Activated CD4-positive, alpha-beta T cell treated with anti-CD3 and anti-CD28 coated beads, Interleukin-2, amount 50 U/mL, for 48 hours (primary cell): ENCODE measurements at places on chromosomes 11 and 22.

DNA sequence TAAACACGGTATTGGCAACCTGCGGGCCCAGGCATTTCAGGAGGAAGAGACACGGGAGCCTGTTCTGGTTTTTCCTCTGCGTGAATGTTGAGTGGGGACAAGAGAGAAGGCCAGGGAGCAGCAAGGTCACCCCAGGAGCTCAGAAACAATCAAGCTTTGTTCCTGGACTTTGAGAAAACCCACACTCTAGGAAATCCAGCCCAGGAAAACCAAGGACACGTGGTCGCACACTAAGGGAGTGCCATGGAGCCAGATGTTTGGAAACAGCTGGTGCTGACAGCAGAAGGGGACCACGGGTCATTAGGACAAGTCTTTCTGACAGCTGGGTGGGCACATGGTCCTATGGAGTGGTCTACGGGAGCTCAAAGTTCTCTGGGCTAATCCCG, 44.1 kb downstream of the MYH9 start:
- DNase-seq = no peak

- DNase-seq = no peak
These were observed 12.9 kb downstream of the OR51L1 start for GRCh38 chr11:5007561-5007960.

- DNase-seq = no peak
These were observed 645.7 kb upstream of the TENM4 start for GRCh38 chr11:80086496-80087055.

DNA sequence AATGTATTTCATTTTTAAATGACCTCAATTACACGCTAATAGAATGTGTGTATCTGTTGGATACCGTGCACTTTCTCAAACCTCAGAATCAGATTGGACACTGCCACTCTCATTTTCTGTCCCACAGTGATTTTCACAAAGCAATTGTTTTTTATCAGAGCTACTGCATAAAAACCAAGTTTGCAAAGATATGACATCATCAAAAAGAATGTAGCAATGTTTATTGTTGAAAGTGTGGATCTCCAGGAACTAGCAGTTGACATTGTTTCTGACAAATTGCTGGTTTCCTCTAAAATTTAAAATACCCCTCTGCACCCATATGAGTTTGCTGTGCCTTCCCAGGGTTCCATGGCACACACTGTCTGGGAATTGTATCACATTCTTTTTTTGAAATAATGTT, 362.7 kb upstream of the DDI1 start:
- DNase-seq = no peak

- no peak for DNase-seq
These were observed 584 bp upstream of the GAL start for GRCh38 chr11:68683536-68684384.

- no peak for DNase-seq
These were observed 6.8 kb downstream of the ST14 start for GRCh38 chr11:130166457-130166784.

DNA sequence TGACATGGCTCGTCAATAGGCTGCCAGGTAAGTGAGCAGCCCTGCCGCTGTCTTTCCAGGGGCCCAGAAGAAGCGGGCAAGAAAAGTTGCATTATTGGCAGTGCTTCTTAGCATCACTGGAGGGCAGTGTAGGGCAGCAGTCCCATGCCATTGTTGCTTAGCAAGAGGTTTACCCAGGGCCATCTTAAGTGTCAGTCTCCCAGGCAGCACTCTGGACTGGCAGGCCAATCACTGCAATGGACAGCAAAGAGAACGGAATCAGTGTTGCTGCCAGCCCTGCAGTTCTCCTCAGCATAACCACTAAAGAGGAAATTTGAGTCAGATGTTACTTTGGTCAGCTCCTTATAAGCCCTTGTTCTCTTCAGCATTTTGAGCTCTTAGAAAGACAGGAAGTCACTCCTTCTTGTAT, 13.4 kb upstream of the GRK2 start:
- no peak for DNase-seq

DNA sequence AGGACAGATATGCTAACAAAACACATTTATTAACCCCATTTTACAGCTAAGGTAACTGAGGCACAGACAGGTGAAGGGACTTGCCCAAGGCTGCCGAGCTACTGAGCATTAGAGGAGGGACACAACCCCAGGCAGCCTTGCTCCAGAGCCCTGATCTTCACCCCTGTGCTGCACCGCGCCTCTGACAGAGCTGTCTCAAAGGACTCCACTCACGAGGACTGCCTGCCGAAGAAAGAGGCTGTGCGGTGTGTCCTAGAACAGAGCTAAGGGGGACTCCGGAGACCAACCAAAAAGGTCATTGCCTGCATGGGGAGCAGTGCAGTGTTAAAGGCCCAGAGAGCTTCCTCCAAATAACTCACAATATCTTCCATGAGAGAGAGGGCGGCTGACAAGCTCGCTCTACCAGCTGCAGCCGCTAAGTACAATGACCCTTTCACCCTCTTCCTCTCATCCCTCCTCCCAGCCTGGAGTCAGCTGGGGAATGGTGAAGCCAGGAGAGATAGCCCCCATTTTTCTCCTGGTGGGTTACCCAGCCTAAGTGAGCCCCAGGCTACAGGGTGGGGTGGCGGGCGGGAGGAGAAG, 119.2 kb downstream of the DSCAML1 start:
- DNase-seq = no peak

GRCh38 chr11:86660088-86660487, 12.3 kb downstream of the ME3 start:
- no peak for DNase-seq

DNA sequence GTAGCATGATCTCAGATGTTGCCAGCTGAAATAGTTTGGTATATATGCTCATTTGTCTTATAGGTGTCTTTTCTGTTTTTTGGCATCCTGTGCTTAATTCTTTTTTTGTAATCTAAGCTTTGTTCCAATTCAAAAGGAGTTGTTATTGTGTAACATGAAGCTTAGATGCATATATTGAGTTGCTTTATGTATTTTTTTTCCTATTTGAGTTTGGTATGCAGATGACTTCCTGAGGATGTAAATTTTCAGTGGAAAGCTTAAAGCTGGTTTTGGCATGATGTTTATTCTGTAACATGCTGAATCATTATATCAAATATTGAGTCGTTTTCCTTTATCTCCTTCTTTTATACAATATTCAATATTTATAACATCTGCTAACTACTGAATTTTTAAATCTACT, 69.4 kb downstream of the DDX10 start:
- no peak for DNase-seq

DNA sequence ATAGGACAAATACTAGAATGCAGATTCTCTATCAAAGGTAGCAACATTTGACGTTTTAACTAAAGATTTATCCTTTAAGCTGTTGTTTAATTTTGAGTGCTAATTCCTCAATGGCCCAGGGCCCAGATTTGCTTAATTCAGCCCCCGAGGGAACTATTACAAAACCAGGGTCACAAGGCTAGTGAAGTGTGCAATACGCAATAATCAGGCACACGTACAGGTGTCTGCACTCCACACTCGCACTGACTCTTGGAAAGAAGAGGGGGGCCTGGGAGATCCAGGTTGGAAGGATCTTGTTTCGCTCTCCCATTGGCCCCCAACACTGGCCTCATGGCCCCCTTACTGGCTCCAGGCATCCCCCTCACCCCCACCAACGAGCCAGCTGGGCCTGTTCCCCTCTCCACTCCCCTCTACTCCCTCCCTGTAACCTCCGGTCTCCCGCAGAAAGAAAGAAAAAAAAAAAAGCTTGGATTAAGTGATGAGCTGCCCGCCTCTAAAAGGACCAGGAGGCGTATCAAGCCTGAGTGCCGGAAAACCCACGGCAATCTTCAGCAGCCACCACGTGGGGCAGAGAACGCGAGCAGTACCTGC, 2.2 kb upstream of the KIRREL3 start:
- DNase-seq = no peak

GRCh38 chr11:106879832-106880546, 138.3 kb downstream of the GUCY1A2 start:
- no peak for DNase-seq

DNA sequence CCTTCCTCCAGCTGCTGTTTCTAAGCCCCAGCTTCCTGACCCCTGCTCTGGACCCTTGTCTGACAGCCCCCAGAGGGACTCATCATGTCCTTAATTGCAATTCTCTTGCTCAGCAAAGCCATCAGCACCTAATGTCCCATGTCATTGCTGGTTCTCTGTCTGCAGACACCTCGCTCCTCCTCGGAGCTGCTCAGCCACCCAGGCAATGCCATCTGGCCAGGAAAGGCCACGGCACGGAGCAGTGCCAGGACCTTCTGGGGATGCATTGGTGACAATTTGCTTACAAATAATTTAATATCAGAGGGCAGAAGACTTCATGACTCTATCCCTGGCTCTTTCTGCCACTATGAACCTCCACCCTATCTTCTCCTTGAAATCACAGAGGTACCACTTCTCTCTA, 107.0 kb upstream of the THY1 start:
- DNase-seq = no peak

DNA sequence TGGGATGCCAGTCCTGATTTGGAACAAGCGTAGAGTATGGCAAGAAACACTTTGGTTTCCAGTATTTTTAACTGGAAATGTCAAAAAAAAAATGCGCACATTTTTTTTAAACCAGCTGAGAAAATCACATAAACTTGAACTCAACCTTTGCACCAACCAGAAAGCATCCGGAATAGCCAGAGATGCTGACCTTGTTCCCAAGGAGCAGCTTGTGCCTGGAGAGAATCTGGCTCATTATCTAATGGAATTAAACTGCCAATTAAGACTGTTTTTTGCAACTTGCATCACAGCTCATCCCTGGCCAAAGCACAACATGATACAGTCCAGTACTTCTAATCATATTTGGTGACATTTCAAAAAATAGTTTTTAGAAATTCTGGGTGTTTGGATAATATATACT, 8.4 kb upstream of the ETS1 start:
- no peak for DNase-seq

DNA sequence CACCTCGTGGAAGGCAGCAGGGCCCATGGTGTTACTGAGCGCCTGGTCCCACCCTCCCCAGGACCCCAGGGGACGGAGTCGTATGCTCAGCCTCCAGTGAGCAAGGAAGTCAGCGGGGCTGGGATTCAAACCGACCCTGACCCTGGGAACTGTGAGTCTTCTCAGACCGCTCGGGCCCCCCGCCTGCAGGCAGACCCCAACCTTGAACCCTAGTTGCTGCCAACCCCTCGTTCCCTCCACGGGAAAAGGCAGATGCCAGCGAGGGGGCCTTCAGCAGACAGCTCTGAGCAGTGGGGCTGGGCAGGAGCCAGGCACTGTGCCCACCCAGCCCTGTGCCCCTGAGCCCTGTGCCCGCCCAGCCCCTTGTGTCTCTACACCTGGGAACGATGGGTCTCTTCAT, 6.4 kb downstream of the SLC16A8 start:
- DNase-seq = no peak

GRCh38 chr11:128734103-128734831, 40.4 kb downstream of the FLI1 start:
- peak; percentile 47 for DNase-seq

- peak; percentile 25 for DNase-seq
These were observed at the start of gene ARHGAP42 for GRCh38 chr11:100687054-100687629. TSS of gene ARHGAP42 (plus strand) at chr11:100687288. CDS start at chr11:100687679, 391 bp downstream.

DNA sequence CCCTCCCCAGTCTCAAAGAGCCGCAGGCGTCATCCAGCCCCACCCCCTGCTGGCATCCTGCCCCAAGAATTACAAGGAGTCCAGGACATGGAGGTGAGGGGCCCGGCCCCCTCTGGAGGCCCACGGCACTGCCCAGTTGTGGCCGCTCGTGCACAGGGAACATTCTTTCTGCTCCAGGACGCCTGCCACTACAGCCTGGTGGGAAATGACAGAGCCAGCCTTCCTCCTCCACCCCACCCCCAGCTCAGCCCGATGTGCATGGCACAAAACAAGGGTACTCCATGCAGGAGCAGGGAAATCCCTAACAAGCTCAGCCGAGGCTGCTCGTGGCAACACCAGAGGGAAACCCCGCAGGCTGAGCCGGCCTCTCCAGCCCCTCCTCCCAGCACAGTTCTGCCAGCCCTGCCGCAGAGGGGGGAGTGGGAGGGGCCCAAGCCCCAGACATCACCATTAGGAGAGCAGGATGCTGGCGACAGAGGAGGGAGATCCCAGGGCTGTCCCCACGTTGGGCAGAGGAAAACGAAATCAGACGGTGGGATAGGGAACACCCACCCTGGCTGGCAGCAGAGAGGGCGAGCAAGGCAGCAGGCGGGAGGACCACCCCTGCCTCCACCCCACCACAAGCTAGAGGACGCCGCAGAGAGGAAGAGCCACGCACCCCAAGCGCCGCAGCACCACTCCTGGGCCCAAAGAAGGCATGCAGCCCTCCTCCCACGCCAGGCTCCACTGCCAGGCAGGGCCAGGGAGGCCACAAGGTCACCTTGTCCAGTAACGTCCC, 10.0 kb downstream of the IGSF9B start:
- DNase-seq = peak; percentile 58

DNA sequence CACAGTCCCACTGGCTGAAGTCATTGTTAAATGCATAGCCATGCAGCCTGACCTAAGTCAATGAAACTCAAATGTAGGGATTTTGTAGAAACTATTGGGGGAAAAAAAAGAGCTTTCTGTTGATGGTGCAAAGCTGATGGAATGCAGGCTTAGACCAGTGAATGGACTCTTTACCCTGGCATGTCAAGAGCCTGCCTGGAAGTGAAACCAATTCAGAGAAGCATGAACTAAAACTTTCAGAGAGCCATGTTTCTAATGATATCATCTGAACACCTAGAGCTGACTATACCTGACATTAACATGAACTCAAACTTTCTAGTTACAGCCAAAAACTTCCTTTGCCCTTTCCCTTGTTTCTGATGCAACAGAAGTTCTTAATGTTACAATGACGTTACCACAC, 89.0 kb downstream of the APIP start:
- DNase-seq = no peak

GRCh38 chr11:12914400-12914912, 94.7 kb upstream of the RASSF10 start:
- DNase-seq = peak; percentile 12

DNA sequence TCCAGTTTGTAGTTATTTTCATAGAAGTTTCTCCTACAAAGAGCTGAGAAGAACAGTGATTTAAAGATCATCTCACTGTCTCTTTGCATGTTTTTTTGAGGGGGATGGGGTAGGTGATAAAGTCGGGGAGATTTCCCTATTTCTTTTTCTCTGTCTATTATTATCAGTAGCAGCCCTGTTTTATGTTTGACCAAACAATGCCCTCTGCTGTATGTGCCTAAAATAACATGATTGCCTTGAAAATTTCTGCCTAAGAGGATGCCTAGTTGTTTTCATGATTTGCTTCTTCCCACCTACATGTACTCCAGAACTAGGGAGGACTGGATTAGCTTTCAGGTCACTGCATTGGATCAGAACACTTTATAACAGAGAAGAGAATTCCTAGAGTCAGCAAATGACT, 1330.2 kb downstream of the LRRC4C start:
- no peak for DNase-seq

GRCh38 chr22:40030758-40031095, 36.0 kb downstream of the FAM83F start:
- DNase-seq = no peak

GRCh38 chr22:29080106-29080975, 7.5 kb downstream of the KREMEN1 start:
- no peak for DNase-seq

- peak; percentile 68 for DNase-seq
These were observed 3.0 kb downstream of the PKP3 start for GRCh38 chr11:396948-397548.

GRCh38 chr11:62547691-62548281, 1.2 kb upstream of the AHNAK start:
- no peak for DNase-seq

- no peak for DNase-seq
These were observed 15.6 kb upstream of the JAM3 start for GRCh38 chr11:134052988-134053945.
